ENCODE measurements at places on chromosomes 5 and 9.

GRCh38 chr9:111144741-111145140 is 106.5 kb upstream of the LPAR1 start:
- DNase-seq, result no peak

DNA sequence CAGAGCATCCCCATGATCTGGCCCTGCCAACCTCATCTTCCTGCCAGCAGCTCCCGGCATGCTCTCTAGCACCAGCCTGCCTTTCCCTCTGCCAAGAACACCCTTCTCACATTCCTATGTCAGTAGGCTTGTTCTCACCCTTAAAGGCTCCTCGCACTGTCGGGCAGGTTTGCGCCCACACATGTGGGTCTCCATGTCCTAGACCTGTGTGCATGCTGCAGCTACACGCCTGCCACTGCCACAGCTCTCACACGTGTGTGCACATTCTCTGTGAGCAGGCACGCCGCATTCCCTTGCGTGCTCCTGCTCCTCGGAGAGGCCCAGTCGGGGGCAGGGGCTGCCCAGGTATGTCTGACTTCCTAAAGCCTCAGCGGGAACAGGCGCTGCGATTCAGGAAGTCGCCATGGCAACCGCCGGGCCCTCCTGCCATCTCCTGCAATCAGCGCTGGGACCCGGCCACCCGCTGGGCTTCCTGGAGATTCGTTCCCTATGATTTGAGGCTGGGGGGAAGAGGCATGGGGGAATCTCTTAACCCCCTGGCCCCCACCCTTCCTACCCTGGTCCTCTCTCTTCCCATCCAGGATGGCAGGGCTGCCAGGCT is 28.1 kb downstream of the NDUFA8 start:
- DNase-seq, result no peak

DNA sequence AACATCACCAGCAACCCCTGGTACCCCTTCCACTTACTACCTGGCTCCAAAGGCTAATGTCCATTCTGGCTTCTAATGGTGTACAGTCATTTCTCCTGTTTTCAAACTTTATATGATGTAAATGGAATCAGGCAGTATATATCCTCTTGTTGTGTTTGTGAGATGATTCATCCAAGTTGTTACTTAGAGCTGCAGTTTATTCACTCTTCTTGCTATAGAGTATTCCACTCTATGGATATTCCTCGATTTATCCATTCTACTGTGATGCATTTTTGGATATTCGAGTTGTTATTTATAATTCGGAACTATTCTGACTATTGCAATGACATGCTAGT is 32.4 kb downstream of the IRF1 start:
- DNase-seq, result no peak

GRCh38 chr9:69762527-69762926 is 2.7 kb upstream of the PTAR1 start:
- DNase-seq, result no peak

DNA sequence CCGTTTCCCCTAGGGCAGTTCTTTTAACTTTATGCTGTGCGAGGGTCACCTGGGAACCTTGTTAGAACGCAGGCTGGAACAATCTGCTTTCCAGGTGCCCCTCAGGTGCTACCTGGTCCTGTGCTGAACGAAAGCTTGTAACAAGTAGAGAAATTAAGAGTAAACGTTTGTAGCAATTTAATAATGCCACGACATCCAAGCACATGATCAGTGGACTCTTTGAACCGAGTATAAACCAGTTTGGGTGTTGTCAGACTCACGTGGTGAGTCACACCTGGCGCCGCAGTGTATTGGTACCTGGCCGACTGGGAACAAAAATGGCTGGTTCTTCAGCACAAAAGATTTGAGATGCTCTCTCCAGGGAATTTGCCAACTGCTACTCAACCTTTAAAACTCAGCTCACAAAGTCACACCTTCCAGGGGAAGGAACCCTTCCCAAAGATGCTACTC is 926 bp upstream of the MYO10 start:
- no peak for DNase-seq

DNA sequence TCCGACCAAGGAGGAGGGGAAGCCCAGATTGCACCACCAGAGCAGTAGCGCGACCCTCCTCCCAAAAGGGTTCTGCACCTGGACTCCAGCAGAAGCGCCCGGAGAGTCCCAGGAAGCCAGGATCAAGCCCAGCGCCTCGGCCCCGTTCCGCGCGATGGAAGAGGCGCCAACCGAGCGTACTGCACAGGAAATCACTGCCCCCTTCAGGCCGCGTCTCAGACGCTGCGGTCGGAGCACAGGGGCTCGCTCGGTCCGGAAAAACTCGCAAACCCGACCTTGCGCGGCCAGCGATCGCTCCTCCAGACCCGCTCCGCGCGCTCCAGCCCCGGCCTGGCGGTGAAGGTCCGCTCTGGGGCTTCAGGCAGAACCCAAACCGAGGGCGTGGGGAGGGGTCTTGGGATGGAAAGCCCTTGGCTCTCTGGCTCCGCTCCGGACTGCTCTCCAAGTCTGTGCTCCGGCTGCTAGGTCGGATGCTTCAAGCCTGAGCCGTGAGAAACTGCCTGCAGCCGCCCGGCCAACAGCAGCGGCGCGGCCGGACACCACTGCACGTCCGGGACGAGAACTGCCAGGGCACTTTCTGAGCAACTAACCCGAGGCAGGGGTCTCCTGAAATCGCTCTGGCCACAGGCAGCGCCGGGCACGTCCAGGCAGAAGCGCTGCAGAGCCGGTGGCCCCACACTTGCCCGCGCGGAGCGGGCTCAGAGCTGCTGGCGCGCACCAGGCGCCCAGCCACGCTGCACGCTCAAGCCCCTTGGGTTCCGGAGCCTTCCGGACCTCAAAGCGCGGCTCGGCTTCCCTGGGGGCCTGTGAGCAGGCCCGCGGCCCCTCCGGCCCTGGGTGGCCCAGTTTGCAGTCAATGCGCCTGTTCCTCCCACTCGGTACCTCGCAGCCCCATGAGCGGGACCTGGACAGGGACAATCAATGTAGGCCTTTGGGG is 1.3 kb downstream of the GABBR2 start:
- DNase-seq, result peak; percentile 49

- DNase-seq, result no peak
Measured at GRCh38 chr5:61159070-61159469, 3.2 kb downstream of the SMIM15 start.

DNA sequence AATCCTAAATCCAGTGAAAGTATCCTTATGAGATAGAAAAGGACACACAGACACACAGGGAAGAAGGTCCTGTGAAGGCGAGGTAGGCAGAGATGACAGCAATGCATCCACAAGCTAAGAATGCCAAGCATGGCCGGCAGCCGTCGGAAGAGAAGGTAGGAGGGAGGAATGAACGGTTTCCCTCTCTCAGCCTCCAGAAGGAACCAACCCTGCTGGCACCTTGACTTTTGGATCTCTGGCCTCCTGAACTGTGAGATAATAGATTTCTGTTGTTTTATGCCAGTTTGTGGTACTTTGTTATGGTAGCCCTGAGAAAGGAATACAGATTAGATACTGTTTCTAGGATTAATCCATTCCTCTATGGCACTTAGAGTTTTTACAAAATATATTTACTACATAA is 76.1 kb upstream of the PANK3 start:
- DNase-seq, result no peak

- DNase-seq, result no peak
Measured at GRCh38 chr5:124871303-124871702, 124.9 kb upstream of the ZNF608 start.

DNA sequence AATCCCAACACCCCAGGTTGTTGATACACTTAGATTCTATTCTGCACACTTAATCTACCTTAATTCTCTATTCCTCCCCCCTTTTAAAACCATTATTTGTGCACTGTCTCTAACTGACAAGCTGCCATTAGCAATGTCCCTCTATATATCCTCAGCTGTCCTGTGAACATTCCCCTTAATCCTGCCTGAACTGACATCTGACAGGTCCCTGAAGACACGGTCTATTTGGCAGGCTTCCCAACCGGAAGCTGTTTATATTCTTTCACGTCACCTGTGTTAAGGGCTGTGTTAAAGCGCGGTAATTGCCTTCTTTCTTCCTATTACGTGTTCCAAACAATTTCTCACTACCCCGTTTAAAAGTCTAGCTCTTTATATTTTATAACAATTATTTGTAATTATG is 277.3 kb downstream of the CDH9 start:
- no peak for DNase-seq

DNA sequence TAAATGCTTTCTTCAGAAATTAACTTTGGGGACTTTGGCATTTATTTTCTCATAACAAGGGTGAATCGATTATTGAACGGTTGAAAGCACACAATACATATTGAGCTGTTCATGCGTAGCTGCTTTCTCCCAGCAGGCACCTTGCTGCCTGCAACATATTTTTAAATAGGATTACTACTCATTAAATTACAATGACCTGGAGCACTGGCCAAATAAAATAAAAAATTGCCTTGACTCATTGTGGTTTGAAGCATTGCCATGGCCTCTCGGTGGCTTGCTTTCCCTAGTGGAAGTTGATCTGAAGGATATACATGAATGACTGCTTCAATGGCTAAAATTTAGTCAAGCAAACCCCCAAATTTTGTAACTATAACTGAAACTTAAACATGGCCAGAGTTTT is 181.6 kb upstream of the NUDT12 start:
- DNase-seq, result no peak

GRCh38 chr5:159874263-159874662 is 42.0 kb upstream of the ADRA1B start:
- no peak for DNase-seq

DNA sequence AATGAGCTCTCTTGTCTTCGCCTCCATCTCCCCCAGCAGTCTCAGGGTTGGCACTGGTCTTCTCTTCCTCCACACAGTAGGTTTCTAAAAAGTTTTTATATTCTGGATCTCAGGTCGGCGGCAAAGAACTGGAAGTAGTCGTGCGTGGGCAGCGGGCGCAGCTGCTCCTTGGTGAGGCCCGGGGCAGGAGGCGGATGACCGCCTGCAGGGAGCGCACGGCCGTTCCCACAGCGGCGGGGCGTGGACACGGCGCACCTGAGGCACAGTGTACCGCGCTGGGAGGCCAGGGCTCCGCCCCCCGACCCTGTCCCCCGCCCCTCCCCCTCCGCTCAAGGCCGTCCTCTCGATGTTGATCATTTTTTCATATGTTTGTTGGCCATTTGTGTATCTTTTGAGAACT is 92.4 kb downstream of the STX17 start:
- DNase-seq, result no peak

- no peak for DNase-seq
Measured at GRCh38 chr9:133656211-133657119, 20.3 kb downstream of the DBH start.

- DNase-seq, result no peak
Measured at GRCh38 chr9:125970340-125970739, 223.2 kb downstream of the PBX3 start.

Measured in liver (tissue), 10 donors.